ENCODE measurements at places on chromosomes 13 and 19.

DNA sequence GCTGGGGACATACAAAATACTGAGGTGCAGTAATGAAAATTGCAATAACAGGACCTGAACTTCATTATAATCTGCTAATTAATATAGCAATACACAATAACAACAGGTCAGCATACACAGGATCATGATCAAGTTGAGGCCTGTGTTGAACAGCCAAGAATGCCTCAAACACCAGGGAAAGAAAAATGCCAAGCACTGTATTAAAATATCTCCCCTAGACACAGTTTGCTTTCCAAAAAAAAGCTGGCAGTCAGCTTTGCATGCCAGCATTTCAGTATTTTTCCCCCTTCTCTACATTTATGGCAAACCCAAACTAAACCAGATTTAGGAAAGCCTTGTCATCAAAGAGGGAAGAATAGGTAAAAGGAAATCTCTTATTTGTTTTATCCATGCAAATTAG, 226.9 kb downstream of the LHFPL6 start:
- no peak for DNase-seq

DNA sequence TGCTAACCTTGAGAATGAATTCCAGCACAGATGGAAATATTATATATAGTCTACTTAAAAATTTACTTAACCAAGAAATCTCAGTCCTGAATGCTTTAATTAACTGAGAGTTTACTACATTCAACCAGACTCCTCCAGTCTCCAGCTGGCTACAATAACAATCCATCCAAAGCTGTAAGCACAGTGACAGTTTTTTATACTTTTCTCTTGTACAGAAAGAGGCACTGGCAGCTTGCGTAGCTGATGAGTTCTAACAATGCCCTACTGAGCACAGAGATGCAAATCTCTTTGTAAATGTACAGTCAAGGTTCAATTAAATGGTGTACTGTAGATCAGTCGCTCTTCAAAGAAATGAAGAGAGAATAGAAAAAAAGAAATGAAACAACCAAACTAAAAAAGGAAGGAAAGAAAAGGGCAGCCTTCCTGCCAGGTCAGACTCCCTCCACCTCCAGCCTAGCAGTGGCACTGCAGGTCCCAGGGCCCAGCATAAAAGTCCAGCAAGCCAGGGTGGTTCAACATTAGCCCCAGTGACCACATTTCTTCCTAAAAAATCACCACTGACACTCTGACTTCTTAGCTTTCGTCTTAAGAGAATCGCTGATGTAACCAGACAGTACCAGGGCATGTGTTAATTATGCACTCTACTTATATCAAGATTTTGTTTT, 88.4 kb downstream of the SACS start:
- no peak for DNase-seq

- DNase-seq: no peak
Observed at GRCh38 chr13:49840266-49840665, 47.8 kb upstream of the KPNA3 start.

- no peak for DNase-seq
Observed at GRCh38 chr13:95296326-95296925, 4.8 kb downstream of the ABCC4 start.

DNA sequence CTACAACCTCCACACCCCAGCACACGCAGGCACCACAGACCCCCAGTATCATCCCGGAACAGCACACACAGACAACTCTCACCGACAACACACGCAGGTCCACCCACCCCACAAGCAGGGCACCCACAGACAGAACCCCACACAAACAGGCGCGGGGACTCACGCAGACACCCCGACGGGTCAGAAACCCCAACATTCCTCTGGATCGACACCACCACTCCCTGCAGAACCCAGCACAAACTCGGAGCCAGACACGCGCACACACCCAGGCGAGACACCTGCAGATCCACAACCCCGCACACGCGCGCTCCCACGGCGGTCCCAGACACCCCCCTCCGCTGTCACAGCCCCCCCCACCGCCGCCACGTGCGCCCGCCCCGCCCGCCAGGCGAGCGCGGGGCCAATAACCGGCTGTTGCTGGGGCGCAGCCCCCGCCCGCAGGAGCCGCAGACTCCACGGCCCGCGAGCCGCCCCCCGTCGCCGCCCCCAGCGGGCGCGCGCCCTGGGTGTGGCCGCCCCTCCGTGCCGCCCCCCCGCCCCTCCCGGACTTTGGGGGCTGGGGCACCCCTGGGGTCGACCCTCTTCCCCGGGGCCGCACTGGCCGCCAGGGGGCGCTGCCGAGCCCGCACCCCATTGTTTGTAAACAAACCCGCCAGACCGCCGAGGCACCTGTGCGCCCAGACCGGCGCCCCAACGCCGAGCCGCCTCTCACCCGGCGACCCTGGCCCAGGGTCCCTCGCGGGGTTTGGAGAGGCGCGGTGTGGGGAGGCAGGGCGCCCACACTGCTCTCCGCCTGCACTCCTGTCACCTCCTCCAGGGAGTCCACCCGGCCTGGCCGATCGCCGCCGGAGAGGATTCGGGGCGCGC, 712 bp downstream of the BBC3 start:
- peak; percentile 43 for DNase-seq

DNA sequence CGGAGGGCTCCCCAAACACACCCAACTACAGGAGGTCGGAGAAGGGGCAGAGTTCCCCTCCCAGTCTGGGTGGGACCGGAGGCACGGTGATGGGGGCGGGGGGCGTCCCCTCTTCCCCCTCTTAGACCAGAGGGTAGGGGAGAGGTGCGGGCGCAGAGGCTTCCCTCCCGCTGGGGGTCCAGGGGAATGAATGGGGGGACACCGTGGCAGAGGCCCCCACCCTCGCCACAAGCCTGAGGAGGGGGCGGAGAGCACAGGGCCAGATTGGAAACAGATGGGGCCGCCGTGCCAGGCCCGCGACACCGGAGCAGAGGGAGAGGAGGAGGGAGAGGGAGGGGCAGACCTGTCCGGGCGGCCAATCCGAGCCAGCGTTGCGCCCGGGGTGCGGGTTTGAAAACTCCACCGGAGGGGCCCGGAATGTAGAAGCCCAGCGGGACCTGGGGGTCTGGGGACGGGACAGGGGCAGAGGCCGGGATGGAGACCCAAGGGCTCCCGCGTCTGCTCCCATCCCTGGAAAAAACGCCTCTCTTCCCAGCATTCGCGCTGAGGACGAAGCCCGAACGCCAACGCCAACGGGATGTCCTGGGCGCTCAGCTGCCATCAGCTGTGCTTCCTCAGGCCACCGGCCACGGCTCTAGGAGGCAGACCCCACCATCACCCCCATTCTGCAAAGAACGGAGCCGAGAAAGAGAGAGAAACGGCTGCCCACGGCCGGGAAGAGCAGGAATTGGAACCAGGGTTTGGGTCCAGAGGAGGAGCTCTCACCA, 46.8 kb downstream of the PTPRS start:
- peak; percentile 5 for DNase-seq

DNA sequence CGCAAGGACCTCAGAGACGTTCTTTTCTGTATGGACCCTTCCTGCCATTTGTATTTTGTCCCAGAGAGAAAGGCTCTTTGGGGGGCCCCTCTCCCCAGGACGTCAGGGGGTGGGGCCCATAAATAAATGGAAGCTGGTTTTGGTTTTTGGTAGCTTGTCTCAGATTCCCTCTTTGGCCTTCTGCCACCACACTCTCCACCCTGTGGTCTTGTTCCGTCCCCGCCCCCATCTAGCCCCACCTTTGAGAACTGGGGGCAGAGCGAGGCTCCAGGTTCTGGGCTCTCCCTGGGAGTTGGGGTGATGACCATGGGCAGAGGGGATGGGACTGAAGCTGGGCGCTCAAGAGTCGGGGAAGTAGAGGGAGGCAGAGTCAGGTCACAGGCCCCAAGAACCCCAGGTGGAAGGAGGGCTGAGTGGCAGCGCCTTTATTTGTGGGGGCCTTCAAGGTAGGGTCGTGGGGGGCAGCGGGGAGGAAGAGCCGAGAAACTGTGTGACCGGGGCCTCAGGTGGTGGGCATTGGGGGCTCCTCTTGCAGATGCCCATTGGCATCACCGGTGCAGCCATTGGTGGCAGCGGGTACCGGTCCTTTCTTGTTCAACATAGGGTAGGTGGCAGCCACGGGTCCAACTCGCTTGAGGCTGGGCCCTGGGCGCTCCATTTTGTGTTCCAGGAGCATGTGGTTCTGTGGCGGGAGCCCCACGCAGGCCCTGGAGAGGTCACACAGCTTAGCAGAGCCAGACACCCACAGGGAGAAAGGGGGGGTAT, 3.3 kb downstream of the ISYNA1 start:
- no peak for DNase-seq

GRCh38 chr13:34719060-34719875, 222.8 kb upstream of the NBEA start:
- no peak for DNase-seq

Data from midbrain (tissue), 1 donor.